Activated CD8-positive, alpha-beta memory T cell treated with anti-CD3 and anti-CD28 coated beads for 1 hour (primary cell): ENCODE measurements at places on chromosomes 4 and X.

- DNase-seq, result no peak
Observed at GRCh38 chr4:159101988-159102621, 774 bp upstream of the RAPGEF2 start.

GRCh38 chr4:11937941-11938340, 509.2 kb upstream of the HS3ST1 start:
- no peak for DNase-seq

DNA sequence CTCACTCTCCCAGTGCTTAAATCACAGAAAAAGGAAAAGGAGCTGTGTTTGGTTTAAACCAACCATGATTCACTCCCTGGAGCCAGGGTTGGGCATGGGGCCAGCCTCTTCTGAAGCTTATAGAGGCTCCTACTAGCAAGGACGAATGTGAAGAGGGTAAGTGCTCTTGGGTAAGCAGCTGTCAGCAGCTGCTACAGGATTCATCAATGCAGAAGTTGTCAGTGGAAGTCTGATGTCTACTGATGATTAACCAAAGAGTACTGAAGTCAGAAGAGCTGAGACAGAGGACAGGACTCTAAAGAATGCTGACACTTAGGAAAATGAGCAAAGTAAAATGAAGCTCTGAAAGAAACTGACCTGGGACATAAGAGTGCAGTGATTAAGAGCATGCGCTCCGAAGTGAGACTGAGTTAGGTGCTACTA, 32.7 kb upstream of the JADE1 start:
- no peak for DNase-seq

DNA sequence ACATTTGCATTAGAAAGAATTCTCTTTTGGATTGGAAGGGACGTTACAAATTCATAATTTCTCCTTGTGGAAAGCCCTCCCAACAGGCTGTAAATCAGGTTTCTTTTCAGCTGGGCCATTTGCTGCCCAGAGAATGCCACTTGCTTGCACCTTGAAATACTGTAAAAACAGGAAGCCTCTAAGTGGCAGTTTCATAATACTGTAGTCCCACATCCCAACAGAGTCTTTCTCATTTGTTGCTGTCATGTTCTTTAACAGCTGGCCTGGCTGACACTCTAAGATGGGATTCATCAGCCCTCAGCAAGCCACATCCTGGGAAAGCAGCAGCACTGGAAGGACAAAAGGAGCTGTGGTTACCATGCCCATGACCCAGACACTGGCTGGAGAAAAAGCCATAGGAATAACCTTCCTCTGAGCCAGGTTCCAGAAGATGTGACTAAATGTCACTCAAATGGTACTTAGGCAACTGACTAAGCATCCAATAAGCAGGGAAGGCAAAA, 221.9 kb upstream of the MBNL3 start:
- DNase-seq, result no peak

DNA sequence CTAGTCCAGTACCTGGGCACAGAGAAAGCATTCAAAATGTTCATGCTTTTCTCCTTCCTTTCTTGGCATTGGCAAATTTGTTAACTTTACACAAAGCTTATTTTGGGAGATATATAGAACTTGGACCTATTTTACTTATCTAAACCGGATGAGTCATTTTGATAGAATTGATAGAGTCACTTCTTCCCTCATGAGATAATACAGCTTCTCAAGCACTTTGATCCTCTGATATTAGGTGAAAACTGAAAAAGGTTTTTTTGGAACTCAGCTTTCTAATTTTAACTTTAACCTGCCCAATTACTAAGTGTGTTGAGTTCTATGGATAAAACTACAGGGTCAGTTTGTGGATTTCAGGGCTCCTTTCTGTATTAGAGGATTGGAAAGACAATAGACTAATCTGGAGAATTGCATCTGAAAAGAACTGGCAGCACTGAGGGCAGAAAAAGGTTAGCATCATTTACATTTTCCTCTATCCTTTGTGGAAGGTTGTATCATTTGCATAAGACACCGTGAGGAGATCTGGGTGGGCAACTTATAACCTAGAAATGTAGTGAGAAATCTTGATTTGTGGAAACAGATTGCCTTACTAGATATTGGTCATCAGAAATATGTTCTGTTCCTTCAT, 2.4 kb downstream of the WDR44 start:
- no peak for DNase-seq

GRCh38 chrX:24479924-24480323, 14.8 kb downstream of the PDK3 start:
- DNase-seq, result peak; percentile 44
